ENCODE measurements at places on chromosomes 3 and 15.

DNA sequence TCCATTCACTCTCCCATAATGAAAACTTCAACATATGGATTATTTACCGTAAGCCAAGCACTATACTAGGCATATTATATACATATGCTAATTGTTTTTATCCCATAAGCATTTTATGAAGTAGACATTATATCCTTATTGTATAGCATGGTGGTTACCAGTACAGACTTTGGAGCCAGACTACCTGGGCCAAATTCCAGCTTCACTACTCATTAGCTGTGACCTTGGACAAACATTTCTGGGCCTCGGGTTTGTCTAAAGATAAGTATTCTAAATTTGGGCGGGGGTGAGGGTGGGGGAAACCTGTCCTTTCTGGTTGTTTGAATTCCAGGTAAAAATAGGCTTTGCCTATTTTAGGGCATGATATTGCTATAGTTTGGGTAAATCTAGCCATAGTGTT lies 66.5 kb upstream of the P2RY1 start:
- DNase-seq = no peak

GRCh38 chr3:46845397-46845859 lies 17.8 kb downstream of the MYL3 start:
- DNase-seq = no peak

DNA sequence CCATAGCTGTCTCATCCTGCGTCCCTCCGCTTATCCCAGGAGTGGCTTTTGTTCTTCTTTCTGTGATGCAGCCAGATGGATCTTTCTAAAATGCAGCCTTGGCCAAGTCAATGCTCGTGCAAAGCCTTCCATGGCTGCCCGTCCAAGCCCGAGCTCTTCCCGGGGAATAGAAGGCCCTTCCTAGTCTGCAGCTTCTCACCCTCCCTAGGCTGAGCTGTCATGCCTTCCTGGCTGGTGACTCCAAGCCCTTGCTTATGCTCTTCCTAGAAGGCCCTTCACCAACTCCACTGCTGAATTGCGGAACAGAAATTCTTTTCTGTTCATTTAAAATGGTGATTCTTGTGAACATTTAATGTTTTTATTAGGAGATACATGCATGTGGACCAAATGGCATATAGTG lies 95.9 kb downstream of the SMAD6 start:
- DNase-seq = no peak

DNA sequence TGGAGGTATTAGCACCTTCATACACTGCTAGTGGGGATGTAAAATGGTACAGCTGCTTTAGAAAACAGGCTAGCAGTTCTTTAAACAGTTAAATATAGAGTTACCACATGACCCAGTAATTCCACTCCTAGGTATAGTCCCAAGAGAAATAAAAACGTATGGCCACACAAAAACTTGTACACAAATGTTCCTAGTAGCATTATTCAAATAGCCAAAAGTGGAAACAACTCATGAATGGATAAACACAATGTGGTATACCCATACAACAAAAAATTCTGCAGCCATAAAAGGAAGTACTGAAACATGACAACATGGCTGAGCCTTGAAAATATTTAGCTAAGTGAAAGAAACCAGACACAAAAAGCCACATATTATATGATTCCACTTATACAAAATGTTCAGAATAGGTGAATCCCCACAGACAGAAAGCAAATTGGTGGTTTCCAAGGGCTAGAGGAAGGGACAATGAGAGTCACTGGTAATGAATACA lies 40.8 kb upstream of the KLF13 start:
- DNase-seq = no peak

DNA sequence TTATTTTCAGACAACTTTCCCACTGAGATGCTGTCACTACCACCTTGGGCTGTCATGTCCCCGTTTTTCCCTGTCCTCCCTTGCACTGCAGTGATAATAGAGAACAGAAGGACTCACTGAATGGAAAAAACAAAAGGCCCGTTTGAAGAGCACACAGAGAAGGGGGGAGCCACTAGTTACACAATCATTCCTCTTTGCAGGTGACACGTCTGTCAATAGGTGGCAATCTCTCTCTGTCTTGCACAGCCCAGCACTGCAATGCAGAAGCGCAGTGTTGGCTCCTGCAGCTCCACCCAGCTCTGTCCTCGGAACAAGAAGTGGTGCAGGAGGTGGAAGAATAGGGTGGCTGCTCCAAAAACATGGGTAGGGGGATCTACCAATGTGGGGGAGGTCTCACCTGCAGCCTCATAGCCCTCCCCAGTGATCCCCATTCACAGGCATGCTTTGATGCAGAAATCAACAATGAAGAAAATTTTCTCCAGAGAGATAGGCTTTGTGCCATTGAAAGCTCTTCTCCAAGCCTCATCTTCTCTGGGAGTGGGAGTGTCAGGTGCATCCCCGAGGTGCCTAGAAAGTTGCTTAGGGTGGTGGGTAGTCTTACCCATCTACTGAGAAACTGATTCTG lies 31.8 kb downstream of the FSTL1 start:
- DNase-seq = no peak

DNA sequence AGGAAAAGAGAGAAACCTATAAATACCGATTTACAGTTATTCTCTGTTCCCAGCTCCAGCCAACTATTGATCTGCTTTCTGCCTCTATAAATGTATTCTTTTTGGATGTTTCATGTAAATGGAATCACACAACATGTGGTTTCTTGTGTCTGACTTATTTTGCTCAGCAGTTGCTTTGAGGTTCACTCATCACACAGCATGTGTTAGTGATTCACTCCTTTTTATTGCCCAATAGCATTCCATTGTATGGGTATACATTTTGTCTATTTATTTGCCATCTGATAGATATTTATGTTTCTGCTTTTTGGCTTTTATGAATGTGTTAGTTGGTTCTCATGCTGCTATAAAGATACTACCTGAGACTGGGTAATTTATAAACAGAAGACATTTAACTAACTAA lies 23.6 kb downstream of the CCR1 start:
- DNase-seq = no peak

GRCh38 chr3:106943071-106943470 lies 434.2 kb upstream of the CCDC54 start:
- no peak for DNase-seq

GRCh38 chr3:64898941-64899340 lies 211.1 kb upstream of the ADAMTS9 start:
- no peak for DNase-seq

DNA sequence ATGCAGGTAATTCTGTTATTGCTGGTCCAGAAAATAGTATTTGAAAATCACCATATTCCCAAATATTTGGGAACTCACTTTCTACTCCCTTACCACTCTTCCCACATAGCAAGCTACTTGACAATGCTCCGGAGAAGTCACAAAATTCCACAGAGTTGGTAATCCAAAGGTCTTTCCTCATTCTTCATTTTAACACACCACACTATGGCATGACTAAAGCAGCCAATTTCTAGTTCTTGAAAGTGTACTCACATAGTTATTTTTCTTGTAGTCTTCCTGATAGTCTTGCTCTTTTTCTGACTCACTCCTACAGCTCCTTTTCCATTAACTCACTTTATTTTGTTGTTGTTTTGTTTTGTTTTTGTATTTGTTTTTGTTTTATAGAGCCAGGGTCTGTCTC lies 67.2 kb downstream of the MYO9A start:
- no peak for DNase-seq

DNA sequence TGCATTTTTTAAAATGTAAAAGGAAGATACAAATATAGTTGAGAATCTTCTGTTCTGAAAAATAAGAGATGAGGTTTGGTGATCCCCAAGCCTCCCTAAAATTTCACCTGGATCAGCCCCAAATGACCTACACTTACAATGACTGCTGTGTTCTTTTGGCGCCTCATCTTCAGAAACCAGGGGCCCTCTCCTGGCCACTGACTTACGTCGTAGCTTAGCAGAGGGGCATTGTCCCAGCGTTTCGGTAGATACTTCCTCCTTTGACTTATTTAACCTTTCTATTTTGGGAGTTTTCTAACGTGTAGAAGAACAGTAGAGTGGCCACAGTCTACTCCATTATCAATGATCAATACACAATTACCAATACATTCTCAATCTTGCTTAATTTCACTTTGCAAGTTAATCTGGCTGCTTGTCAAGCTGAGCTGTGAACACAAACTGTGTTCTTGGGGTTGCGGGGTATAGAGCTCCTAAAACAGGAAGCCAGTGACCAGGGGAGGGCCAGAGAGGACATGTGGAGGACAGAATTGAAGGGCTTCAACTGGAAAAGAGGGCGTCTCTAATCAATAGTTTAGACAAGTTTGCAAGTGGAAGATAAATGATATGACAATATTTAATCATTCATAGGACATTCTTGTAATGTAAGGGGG lies 419.5 kb downstream of the LPP start:
- no peak for DNase-seq

DNA sequence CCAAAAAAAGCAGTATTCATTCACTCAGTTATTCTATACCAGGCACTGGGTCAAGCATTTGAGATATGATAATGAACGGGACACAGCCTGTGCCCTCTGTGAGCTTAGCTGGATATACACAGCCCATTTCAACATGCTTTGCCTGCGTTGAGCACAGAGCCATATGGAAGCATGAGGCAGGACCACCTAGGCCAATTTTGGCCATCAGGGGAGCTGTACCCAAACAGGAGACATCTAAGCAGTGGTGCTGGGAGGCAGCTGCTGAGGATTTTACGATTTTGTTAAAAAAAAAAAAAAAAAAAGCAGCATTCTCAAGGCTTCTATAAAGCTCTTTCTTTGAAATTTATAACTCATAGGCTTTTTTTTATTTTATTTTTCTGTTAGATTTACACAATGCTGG lies 87.2 kb upstream of the SLC2A2 start:
- no peak for DNase-seq

DNA sequence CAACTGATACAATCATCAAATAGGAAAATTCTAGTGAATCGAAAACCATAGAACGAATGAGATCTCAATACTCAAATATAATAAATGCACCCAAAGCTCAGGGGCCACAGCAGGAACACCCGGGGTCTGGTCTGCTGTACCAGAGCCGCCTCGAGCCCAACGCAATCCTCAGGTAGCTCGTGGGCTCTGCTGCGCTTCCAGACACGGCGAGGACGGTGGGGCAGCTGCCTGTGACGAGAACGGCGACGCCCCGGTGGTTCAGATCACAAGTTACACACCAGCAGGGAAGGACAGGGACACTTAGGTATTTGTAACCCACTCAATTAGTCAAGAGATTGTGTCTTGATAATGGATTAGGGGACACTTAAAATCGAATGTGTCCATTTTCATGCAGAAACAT lies 54.6 kb downstream of the NIPA2 start:
- DNase-seq = no peak

- peak; percentile 35 for DNase-seq
These were observed 513 bp downstream of the CLASP2 start for GRCh38 chr3:33717616-33717865.

GRCh38 chr3:100527347-100527735 lies 34.9 kb downstream of the TMEM45A start:
- DNase-seq = no peak

DNA sequence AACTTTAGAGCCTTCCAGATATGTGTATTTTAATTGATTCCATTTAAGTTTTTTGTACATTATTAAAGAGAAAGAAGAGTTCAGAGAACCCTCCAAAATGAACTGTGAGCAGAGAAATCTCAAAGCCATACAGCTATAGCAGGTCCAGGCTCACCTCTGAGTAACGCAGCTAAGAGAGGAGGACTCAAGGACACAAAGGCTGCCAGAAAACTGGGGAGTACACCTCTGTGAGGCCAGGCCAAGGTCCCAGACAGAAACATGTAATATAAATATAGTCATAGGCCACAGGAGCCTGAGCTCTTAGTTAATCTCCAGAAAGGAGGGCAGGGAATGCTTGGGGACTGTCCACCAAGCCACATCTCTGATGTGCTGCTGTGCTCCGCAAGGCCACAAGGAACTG lies 66.5 kb downstream of the TMEM39A start:
- no peak for DNase-seq

GRCh38 chr3:138394156-138394555 lies 40.3 kb upstream of the ESYT3 start:
- DNase-seq = no peak

DNA sequence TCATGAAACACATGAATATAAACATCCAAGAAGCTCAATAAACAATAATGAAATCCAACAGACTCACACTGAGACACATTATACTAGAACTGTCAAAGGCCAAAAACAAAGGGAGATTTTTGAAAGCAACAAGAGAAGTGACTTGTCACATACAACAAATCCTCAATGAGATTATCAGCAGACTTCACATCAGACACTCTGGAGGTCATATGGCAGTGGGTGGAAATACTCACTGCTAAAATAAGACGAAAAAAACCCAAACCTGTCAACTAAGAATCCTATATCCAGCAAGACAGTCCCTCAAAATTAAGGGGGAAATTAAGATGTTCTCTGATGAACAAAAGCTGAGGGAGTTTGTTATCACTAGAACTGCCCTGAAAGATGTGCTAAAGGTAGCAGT lies 125.4 kb upstream of the MELTF start:
- no peak for DNase-seq

GRCh38 chr3:56125358-56126005 lies 342.8 kb downstream of the ERC2 start:
- no peak for DNase-seq

DNA sequence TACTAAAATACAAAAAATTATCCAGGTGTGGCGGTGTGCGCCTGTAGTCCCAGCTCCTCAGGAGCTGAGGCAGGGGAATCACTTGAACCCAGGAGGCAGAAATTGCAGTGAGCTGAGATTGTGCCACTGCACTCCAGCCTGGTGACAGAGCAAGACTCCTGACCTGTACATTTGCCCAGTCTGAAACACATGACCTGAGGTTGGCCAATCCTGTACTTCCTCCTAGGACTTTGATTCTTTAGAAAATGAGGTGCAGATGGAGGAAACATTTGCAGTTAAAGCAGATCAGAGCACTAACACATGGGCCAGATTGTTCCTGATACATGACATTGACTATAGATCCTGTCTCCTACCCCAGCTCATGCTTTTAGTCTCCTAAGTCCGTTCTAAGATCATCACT lies 28.9 kb upstream of the LPP start:
- DNase-seq = no peak

GRCh38 chr3:8765528-8765927 lies 3.9 kb downstream of the OXTR start:
- DNase-seq = no peak

GRCh38 chr3:120688121-120688520 lies 6.1 kb upstream of the HGD start:
- DNase-seq = no peak

DNA sequence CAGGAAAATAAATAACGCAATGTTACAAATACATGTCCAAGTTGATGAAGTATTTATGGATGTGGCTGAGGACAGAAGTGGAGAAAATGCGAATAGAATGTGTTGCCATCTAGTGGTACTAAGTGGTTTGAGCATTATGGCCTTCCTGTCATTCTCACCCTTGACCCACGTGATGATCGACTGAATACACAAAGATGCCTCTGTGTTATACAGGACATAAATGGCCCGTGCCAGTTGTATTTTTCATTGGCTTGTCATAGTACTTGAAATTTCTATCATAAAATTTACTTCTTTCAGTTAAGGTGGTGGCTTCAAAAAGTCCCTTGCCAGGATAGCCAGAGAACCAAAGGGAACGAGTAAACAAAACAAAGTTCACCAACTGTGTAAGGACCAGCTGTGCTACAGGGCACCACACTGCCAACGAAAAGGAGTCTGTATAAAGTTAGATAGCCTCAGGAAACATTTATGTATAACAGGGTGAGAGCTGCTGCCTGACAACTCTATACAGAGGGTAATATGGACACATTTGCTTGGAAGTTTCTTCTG lies 103.7 kb downstream of the MYH15 start:
- no peak for DNase-seq
